ENCODE measurements at places on chromosomes 13 and 19.

GRCh38 chr13:87538366-87539052, 132.7 kb upstream of the SLITRK5 start:
- no peak for DNase-seq

- DNase-seq: no peak
Measured at GRCh38 chr13:102487330-102487729, 85.5 kb upstream of the FGF14 start.

- DNase-seq: no peak
Measured at GRCh38 chr13:105847527-105848291, 687.8 kb downstream of the EFNB2 start.

GRCh38 chr13:83634601-83635000, 247.7 kb downstream of the SLITRK1 start:
- no peak for DNase-seq

GRCh38 chr13:36362914-36363313, 16.7 kb upstream of the SPART start:
- DNase-seq: no peak

GRCh38 chr13:49539313-49539712, 43.6 kb downstream of the PHF11 start:
- DNase-seq: no peak

- no peak for DNase-seq
Measured at GRCh38 chr13:40514802-40515201, 151.6 kb downstream of the FOXO1 start.
